ENCODE measurements at places on chromosomes 2 and 18. TPM values are rescaled to one million over a fixed set of nuclear protein-coding genes. Genes with fewer than 3 reads are reported as not detected.

The SCTR gene
- not detected for total RNA-seq

The MAP4K3 gene
- 13.7 TPM for total RNA-seq

The MREG gene
- 8.5 TPM for total RNA-seq

DNA sequence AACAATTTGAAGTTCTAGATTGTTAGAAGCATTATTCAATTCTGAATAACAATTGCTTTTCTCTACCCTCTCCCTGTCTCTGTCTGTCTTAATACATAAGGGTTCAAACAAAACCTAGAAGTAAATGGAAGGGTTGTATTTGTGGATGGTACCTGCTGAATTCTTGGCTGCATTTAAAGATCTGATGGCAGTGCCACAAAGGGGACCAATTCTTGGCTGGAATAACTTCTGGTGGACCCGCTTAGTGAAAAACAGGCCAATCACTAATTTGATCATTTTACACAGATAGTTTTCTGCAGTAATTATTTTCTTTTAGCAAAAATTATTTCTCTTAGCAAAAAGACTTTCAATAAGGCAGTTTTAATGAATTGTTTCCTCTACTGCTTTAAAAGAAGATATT, 353.5 kb downstream of the MYCN start:
- H3K27me3 ChIP-seq: peaks cover 2% of the 10 kb centered on the region
- DNase-seq: no peak
- H3K27ac ChIP-seq: no peak overlapping the region
- no peak overlapping the region for H3K4me3 ChIP-seq
- H3K36me3 ChIP-seq: no peaks in the 10 kb centered on the region
- H3K4me1 ChIP-seq: no peaks in the 10 kb centered on the region

GRCh38 chr2:221203856-221204255, 368.2 kb downstream of the EPHA4 start:
- no peak overlapping the region for H3K4me3 ChIP-seq
- no peaks in the 10 kb centered on the region for H3K27me3 ChIP-seq
- no peak overlapping the region for H3K27ac ChIP-seq
- H3K36me3 ChIP-seq: no peaks in the 10 kb centered on the region
- no peak for DNase-seq

GRCh38 chr2:65370387-65371073, 61.9 kb downstream of the SPRED2 start:
- H3K27me3 ChIP-seq: peaks cover 12% of the 10 kb centered on the region
- H3K4me1 ChIP-seq: peaks cover 10% of the 10 kb centered on the region
- DNase-seq: no peak
- no peak overlapping the region for H3K27ac ChIP-seq
- no peak overlapping the region for H3K4me3 ChIP-seq
- no peaks in the 10 kb centered on the region for H3K36me3 ChIP-seq

DNA sequence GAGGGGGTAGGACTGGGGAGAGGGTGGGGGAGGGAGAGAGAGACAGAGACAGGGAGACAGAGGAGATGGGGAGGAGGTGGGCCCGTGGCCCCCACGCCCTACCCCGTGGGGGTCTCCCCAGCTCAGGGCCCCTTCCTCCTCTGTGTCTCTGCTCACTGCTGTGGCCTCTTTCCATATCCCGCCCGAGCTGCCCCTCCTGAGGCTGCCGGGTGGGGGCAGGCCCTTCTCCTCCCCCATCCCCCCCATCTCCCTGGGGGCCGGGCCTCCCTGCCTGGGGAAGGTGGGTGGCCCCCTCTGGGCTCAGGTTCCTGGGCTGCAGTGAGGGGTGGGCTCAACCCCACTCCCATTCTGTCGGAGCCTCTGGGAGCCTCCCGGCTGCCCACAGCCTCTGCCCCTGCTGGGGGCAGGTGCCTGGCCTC, 332 bp upstream of the PDCD1 start:
- H3K27ac ChIP-seq: peak overlapping the region; percentile 92
- peak overlapping the region; percentile 73 for H3K4me3 ChIP-seq
- H3K36me3 ChIP-seq: peaks cover 3% of the 10 kb centered on the region

DNA sequence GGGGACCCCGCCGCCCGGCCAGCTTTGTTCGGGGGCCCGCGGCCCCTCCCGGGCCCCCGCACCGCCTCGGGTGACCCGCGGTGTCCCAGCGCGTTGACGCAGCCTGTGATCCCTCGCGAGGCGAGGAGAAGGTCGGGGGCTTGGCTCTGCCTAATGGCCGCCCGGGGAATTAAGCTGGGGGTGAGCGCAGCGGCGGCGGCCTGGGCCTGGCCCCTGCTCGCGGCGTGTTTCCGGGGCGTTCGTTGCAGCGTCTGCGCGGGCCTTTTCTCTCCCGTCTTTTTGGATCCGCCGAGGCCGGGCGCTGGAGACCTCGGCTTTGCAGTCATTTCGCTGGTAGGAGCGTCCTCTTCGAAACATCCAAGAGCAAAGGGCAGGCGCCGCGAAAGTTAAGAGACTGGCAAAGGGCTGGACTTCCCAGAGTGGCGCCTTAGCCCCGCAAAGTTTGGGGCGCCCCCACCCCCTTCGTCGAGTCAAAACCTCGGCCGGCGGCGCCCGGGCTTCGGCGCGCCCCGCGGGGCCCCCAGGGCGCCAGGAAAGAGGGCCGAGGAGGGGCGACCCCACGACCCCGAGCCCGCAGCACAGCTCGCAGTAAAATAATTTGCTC, 1.3 kb downstream of the SALL3 start:
- peak overlapping the region; percentile 61 for H3K4me3 ChIP-seq
- H3K27me3 ChIP-seq: peaks cover 70% of the 10 kb centered on the region
- DNase-seq: peak; percentile 42
- H3K27ac ChIP-seq: no peak overlapping the region

DNA sequence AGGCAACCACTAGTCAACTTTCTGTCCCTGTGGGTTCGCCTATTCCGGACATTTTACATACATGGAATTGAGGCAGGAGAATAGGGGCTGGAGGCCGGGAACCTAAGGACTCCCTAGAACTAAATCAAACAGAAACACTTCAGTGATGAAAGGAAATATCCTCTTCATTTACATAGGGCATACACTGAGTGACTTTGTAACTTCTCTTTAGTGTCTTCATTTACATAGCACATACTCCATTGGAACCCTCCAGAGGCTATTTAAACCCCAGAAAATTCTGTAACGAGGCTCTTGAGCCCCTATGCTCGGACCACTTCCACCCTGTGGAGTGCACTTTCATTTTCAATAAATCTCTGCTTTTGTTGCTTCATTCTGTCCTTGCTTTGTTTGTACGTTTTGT, 56.5 kb downstream of the CCDC195 start:
- no peak overlapping the region for H3K4me3 ChIP-seq
- H3K27ac ChIP-seq: no peak overlapping the region
- H3K36me3 ChIP-seq: peaks cover 2% of the 10 kb centered on the region
- H3K4me1 ChIP-seq: no peaks in the 10 kb centered on the region
- peaks cover 1% of the 10 kb centered on the region for H3K27me3 ChIP-seq

- peak overlapping the region; percentile 79 for H3K27ac ChIP-seq
- no peaks in the 10 kb centered on the region for H3K36me3 ChIP-seq
- peak overlapping the region; percentile 39 for H3K4me3 ChIP-seq
- no peak for DNase-seq
- no peaks in the 10 kb centered on the region for H3K27me3 ChIP-seq
These were observed 127.2 kb upstream of the PPP1CB start for GRCh38 chr2:28624436-28624792.

GRCh38 chr2:211328126-211328525, 771.7 kb downstream of the CPS1 start:
- no peak overlapping the region for H3K4me3 ChIP-seq
- H3K27me3 ChIP-seq: no peaks in the 10 kb centered on the region
- no peaks in the 10 kb centered on the region for H3K36me3 ChIP-seq
- DNase-seq: no peak
- no peak overlapping the region for H3K27ac ChIP-seq

GRCh38 chr2:45688479-45689298, 37.2 kb downstream of the PRKCE start:
- no peak for DNase-seq
- H3K27me3 ChIP-seq: no peaks in the 10 kb centered on the region
- H3K27ac ChIP-seq: no peak overlapping the region
- no peak overlapping the region for H3K4me3 ChIP-seq
- no peaks in the 10 kb centered on the region for H3K36me3 ChIP-seq
- no peaks in the 10 kb centered on the region for H3K4me1 ChIP-seq

- peaks cover 3% of the 10 kb centered on the region for H3K4me1 ChIP-seq
- peaks cover 5% of the 10 kb centered on the region for H3K27me3 ChIP-seq
- no peaks in the 10 kb centered on the region for H3K36me3 ChIP-seq
- no peak overlapping the region for H3K27ac ChIP-seq
- DNase-seq: no peak
These were observed 3.2 kb upstream of the NEU2 start for GRCh38 chr2:233029321-233029720.

DNA sequence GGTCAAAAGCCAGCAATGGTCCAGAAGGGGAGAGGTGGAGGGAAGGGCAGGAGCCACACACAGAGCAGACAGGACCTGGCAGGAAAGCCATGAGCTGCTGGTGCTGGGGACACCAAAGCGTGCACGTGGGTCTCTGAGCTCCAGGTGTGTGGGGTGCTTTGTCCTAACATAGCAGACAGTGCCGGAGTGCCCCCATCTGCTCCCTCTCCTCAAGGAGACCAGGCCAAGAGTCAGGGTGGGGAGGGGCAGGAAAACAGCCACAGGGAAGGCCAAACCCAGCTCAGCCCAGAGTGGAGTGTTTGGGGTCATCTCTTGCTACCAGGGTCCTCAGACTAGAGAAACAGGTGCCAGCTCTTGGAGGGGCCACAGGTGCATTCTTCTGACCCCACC, 4.2 kb upstream of the GPC1 start:
- no peaks in the 10 kb centered on the region for H3K36me3 ChIP-seq
- H3K4me3 ChIP-seq: no peak overlapping the region
- peaks cover 14% of the 10 kb centered on the region for H3K27me3 ChIP-seq

GRCh38 chr2:19020144-19021099, 338.0 kb downstream of the OSR1 start:
- no peak for DNase-seq
- H3K4me1 ChIP-seq: no peaks in the 10 kb centered on the region
- H3K27ac ChIP-seq: no peak overlapping the region
- no peak overlapping the region for H3K4me3 ChIP-seq
- H3K36me3 ChIP-seq: peaks cover 2% of the 10 kb centered on the region

DNA sequence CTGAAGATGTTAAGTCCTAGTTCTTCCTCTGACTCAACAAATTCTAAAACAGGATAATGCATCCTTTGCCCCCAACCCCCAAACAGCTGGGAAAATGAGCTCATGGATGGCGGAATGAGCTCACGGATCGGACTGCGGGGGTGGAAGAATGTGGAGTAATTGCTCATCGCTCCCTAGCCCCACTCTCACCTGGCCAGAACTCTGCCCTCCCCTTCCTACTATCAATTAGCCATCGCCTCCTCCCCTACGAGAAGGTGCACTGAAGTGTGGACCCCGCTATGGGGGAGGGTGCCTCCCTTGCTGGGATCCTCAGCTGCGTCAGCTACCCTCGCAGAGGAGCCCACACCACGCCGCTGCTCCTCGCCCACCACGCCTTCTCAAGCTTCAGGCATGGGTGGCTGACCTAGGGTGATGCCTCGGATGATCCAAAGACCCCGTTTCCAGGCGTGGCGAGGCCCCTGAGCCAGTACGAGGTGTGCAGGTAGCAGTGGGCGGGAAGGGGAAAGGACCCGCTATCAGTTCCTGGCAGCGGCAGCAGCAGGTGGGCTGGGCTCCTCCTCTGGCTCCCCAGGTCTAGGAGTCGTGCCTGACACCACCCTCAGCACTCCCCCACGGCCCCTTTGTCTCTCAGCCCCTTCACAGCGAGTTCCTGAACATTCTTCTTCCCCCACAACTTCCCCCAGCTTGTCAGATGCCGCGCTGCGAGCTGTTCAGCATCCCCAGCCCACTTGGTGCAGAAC, 82.1 kb upstream of the POMC start:
- H3K4me3 ChIP-seq: peak overlapping the region; percentile 87
- peak; percentile 48 for DNase-seq
- no peaks in the 10 kb centered on the region for H3K27me3 ChIP-seq

DNA sequence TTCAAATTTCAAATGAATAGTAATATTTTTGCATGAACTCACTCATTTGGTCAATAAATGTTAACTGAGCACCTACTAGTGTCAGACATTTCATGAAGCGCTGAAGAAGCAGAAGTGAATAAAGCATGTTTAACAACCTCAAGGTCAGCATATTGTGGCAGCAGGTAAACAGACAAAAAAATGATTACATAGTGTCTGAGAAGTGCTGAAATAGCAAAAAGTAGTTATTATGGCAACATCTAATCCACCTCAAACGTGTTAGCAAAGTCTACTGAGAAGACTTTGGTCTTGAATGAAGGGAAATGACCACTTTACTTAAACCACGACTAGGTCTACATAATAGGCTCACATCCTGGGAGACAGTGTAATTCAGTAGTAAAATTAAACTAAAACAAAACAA, 452.2 kb upstream of the LRATD1 start:
- no peaks in the 10 kb centered on the region for H3K4me1 ChIP-seq
- H3K27me3 ChIP-seq: no peaks in the 10 kb centered on the region
- no peak for DNase-seq
- H3K36me3 ChIP-seq: no peaks in the 10 kb centered on the region
- no peak overlapping the region for H3K4me3 ChIP-seq

- peaks cover 89% of the 10 kb centered on the region for H3K4me1 ChIP-seq
- DNase-seq: no peak
- H3K4me3 ChIP-seq: peak overlapping the region; percentile 72
- H3K27ac ChIP-seq: peak overlapping the region; percentile 91
- H3K27me3 ChIP-seq: no peaks in the 10 kb centered on the region
These were observed 67.2 kb downstream of the MBP start for GRCh38 chr18:77065221-77065981.

- DNase-seq: no peak
- H3K4me3 ChIP-seq: no peak overlapping the region
- no peak overlapping the region for H3K27ac ChIP-seq
These were observed 79.8 kb upstream of the PID1 start for GRCh38 chr2:229350883-229351282.

GRCh38 chr2:226333388-226333787, 466.2 kb downstream of the IRS1 start:
- H3K27ac ChIP-seq: no peak overlapping the region
- H3K36me3 ChIP-seq: no peaks in the 10 kb centered on the region
- DNase-seq: no peak
- no peak overlapping the region for H3K4me3 ChIP-seq
- no peaks in the 10 kb centered on the region for H3K4me1 ChIP-seq

DNA sequence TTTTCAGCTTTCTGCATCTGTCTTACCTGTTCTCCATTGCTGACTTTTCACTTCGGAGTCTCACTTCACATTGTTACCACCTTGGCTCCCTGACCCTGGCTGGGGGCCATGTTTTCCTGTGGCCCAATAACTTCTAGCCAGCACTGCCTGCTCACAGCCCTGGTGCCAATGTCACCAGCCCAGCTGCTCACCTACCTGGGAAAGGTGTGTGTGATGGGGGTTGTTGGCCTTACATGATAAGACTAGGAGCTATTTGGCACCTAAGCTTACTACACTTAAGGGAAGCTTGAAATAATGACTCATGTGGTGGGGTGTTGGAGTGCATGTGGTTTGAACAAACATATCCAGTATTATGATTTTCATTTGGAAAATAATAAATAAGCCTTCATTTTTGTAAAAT, 37.5 kb upstream of the PGAP1 start:
- no peaks in the 10 kb centered on the region for H3K27me3 ChIP-seq
- H3K4me3 ChIP-seq: no peak overlapping the region
- no peak overlapping the region for H3K27ac ChIP-seq
- H3K36me3 ChIP-seq: peaks cover 22% of the 10 kb centered on the region

All from activated naive CD8-positive, alpha-beta T cell treated with anti-CD3 and anti-CD28 coated beads, Interleukin-2, amount 10 ng/mL, durations not matched to agents 7 days and 5 days (primary cell).